Esophagus squamous epithelium (tissue), 5 donors: ENCODE measurements at places on chromosomes 1 and 21. TPM values are rescaled to one million over a fixed set of nuclear protein-coding genes. Genes with fewer than 3 reads are reported as not detected.

MATN1 gene
- total RNA-seq = not detected

CCNL2 gene
- 82.1 TPM for total RNA-seq

ARTN gene
- 3.2 TPM for total RNA-seq

TCHH gene
- 0.18 TPM for total RNA-seq

TDRD10 gene
- not detected for total RNA-seq

STUM gene
- total RNA-seq = 3.2 TPM

C21orf58 gene
- 3.1 TPM for total RNA-seq

F11R gene
- total RNA-seq = 90.6 TPM

FRRS1 gene
- 40.7 TPM for total RNA-seq

SLC45A1 gene
- total RNA-seq = 0.38 TPM

SLC1A7 gene
- total RNA-seq = not detected

RGSL1 gene
- 0.42 TPM for total RNA-seq

DRAXIN gene
- total RNA-seq = not detected

IL20 gene
- total RNA-seq = not detected

FAM131C gene
- not detected for total RNA-seq

GJC2 gene
- total RNA-seq = 2.7 TPM

CALML6 gene
- not detected for total RNA-seq

HSPB7 gene
- total RNA-seq = 3.3 TPM

NPL gene
- total RNA-seq = 13.7 TPM

CLDN8 gene
- total RNA-seq = 3.9 TPM

GOLPH3L gene
- 26.1 TPM for total RNA-seq

ST6GALNAC5 gene
- total RNA-seq = 5.7 TPM

PTPN22 gene
- total RNA-seq = 5.7 TPM

RNF186 gene
- total RNA-seq = not detected

HSD11B1 gene
- 1.5 TPM for total RNA-seq

AKR7A3 gene
- 0.50 TPM for total RNA-seq

FHAD1 gene
- total RNA-seq = not detected

OR2L3 gene
- total RNA-seq = not detected

SYT6 gene
- total RNA-seq = not detected

IL23R gene
- not detected for total RNA-seq

FMOD gene
- total RNA-seq = 12.3 TPM

OR10J1 gene
- not detected for total RNA-seq

SPRR1B gene
- 102 TPM for total RNA-seq

UBXN10 gene
- total RNA-seq = 1.1 TPM

AMY1B gene
- not detected for total RNA-seq

WNT2B gene
- 11.5 TPM for total RNA-seq

KIF1B gene
- 40.6 TPM for total RNA-seq

TNFSF4 gene
- total RNA-seq = not detected

NEK2 gene
- 9.1 TPM for total RNA-seq

TESK2 gene
- 5.4 TPM for total RNA-seq

IFI44L gene
- total RNA-seq = 7.1 TPM

SH2D1B gene
- total RNA-seq = 2.7 TPM

PLEKHA6 gene
- total RNA-seq = 40.6 TPM

SLC6A9 gene
- 40.0 TPM for total RNA-seq

ROR1 gene
- 9.0 TPM for total RNA-seq

UTS2 gene
- total RNA-seq = not detected
